WTC11 (cell line): ENCODE measurements at places on chromosomes 5 and 9. TPM values are rescaled to one million over a fixed set of nuclear protein-coding genes. Genes with fewer than 3 reads are reported as not detected.

Gene CXXC5
- total RNA-seq: 77.5 to 97.2 TPM (median 78.0 TPM) in 3 replicates

Gene PCDHGA8
- 1.4 to 2.4 TPM (median 2.1 TPM) in 3 replicates for total RNA-seq

DNA sequence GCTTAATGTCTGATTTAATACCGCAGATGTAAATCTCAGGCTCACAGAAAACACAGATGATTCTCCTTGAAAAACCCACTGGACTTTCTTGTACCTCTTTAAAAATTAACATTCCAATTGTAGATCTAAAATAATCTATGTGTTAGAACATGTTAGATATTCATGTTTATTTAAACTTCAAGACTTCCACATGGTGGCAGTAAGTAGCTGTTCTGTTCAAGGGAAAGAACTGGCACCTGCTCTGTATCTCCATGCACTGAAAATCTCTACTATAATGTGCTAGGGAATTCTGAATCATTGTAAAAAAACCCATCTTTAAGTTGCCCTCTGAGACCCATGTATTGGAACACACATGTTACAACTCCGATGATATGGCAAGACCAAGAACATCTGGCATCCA lies 366.9 kb downstream of the DMRTA1 start:
- H3K4me1 ChIP-seq: no peaks in the 10 kb centered on the region
- H3K27ac ChIP-seq: no peak overlapping the region
- H3K27me3 ChIP-seq: no peaks in the 10 kb centered on the region
- DNase-seq: no peak

GRCh38 chr5:136192015-136192525 lies 892 bp downstream of the SMIM32 start:
- H3K4me1 ChIP-seq: peaks cover 14% of the 10 kb centered on the region
- DNase-seq: no peak
- no peak overlapping the region for H3K27ac ChIP-seq
- peak overlapping the region; percentile 71 for H3K4me3 ChIP-seq

GRCh38 chr5:111389390-111390082 lies 122.8 kb downstream of the STARD4 start:
- no peak overlapping the region for H3K4me3 ChIP-seq
- H3K27me3 ChIP-seq: no peaks in the 10 kb centered on the region
- H3K27ac ChIP-seq: no peak overlapping the region
